ENCODE measurements at places on chromosomes 3 and 15.

GRCh38 chr3:128923576-128923975 is 44.2 kb downstream of the ACAD9 start:
- DNase-seq = no peak

GRCh38 chr15:66095871-66096687 is 157.5 kb downstream of the MEGF11 start:
- DNase-seq = no peak

DNA sequence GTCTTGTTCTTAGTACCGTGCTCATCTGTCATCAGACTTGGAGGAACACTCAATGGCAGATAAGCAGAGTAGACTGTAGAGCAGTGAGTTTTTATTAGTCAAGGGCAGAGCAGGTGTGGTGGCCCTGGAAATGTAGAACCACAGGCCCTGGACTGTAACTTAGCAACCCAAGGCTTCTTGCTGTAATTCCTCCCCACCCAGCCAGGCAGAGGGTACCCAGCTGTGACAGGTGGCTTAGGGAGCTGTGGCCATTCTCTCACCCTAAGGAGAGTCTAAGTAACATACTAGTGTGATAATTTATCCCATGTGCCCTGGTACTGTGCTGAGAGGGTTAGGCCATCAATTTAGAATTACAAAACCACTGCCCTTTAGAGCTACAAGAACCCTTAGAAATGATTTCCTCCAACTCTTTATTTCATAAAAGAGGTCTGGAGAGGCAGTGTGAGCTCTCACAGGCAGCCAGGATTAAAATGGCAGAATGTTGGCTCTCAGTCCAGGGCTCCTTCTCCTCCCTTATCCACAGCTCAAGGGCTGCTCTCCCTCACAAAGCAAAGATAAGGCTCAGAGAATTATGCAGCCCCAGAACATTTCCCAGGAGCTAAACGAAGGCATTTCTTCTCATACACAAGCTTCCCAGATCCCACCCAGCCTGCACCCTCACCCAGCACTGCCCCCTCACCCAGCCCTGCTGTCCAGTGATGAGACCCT is 3.0 kb downstream of the POMGNT2 start:
- no peak for DNase-seq

DNA sequence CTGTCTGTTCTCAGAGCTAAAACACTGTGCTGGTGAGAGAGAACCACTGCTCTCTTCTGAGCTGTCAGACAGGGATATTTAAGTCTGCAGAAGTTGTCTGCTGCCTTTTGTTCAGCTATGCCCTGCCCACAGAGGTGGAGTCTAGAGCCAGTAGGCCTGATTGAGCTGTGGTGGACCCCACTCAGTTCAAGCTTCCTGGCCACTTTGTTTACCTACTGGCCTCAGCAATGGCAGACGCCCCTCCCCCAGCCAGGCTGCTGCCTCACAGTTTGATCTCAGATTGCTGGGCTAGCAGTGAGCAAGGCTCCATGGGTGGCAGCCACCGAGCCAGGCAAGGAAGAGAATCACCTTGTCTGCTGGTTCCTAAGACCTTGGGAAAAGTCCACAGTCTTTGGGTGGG is 21.0 kb upstream of the CACNA1D start:
- no peak for DNase-seq

- DNase-seq = no peak
These were observed 113.2 kb downstream of the EEFSEC start for GRCh38 chr3:128266453-128266852.

GRCh38 chr3:197953325-197953724 is 3.3 kb downstream of the RPL35A start:
- DNase-seq = no peak

DNA sequence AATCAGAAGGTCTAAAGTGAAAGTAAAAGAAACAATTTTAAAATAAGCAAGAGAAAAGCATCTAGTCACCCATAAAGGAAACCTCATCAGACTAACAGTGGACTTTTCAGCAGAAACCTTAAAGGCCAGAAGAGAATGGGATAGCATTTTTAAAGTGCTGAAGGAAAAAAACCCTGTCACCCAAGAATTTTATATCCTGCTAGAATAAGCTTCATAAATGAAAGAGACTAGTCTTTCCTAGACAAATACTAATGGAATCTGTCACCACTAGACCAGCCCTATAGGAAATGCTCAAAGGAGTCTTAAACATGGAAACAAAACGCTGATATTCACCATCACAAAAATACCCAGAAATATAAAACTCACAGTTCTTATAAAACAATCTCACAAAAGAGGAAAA is 46.9 kb downstream of the TAMM41 start:
- no peak for DNase-seq

DNA sequence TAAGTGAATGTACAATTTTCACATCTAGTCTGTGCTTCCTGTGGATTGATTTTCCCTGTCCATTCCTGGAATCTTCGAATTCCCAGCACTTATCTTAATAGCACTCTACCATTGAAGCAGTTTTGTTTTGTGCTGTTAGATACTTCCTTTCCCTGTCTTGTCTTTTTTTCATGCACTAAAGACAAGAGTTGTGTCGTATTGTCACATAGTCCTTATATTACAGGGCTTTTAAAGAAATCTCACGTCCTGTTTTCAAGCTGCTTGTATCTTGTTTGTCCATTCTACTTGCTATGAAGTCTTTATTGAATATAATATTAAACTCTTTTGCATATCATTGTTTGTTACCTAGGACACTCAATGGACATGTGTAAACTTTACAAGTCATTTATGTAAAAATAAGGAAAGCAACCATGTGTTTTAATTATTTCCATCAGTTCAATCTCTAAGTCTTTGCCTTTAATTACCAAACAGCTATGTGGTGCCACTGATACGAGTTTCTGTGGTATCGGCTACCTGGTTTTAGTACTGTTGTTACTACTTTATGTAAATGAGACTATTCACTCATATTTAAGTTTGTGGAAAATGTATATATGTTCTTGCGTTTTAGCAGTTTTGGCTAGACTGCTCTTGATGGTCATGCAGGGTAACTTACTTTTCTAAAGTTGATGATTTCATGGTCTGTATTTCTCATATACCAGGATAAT is 10.3 kb downstream of the PIK3CA start:
- no peak for DNase-seq

DNA sequence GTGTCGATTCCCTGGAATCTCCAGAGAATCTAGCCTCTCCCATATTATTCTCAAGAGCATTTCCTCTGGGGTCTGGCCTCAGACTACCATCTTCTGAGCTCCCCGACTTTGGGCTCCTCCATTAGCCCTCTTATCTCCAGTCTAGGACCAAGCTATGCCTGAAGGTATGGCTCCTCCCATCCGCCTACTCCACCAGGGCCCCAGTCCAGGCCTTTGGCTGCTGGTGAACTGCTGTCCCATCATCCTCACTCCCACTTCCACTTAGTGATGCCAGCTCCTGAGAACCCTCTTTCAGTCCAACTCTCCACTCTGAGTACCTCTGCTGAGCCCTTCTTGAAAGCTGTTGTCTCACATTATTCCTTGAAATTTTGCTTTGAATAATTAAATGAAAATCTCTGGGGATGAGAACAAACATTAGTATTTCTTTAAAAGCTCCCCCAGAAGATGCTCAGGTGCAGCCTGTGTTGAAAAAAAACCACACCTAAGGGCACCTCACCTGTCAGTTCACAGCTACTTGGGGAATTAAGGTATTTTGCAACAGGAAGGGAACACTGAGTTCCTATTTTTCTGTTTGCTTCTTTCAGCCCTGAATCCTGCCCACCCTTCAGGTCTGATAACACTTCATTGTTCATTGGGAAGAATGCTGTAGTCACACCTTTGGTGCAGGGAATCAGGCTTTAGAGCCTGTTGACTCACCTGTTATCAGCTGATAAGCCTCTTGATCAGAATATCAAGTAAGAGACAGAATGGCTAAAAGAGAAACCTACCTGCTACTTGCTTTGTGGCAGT is 9.5 kb downstream of the CLDN18 start:
- DNase-seq = no peak

- no peak for DNase-seq
These were observed 112.0 kb downstream of the WNT7A start for GRCh38 chr3:13767896-13768295.

GRCh38 chr3:52468336-52468735 is 12.9 kb downstream of the NISCH start:
- no peak for DNase-seq

- no peak for DNase-seq
These were observed 6.3 kb upstream of the RTP2 start for GRCh38 chr3:187708696-187709095.

DNA sequence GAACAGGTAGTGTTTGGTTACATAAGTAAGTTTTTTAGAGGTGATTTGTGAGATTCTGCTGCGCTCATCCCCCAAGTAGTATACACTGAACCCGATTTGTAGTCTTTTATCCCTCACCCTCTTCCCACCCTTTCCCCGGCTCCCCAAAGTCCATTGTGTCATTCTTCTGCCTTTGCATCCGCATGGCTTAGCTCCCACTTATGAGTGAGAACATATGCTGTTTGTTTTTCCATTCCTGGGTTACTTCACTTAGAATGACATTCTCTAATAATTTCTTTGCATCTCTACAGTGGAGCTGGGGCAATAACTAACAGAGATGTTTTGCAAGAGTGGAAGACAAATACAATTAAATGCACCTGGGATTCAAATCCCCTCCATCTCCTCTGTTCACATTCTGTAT is 93.2 kb downstream of the TP63 start:
- DNase-seq = no peak

DNA sequence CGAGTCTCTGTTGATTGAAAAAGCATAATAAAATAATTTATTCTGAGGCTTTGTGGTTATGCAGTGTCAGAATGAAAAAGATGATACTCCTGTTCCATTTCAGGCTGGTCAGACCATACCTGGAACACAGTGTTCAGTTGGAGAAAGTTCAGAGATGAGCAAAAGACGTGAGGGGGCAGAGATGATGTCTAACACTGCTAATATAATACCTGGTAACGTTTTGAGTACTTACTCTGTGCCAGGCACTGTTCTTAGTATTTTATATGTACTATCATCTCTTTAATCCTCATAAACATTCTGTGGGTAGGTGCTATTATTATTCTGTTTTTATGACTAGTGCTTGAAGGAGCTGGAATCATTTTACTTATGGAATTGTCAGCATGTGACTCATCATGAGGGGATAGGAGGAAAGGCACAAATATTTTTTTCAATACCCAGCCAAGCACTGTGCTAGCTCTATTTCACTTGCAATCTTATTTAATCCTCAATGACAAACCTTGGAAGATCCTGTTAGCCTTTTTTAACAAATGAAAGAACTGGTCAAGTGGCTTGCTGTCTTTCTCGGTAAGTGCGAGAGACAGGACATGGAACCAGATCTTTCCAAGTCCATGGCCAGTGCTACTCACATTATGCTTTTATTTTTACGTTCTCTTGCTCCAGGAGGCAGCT is 31.8 kb downstream of the IQGAP1 start:
- DNase-seq = no peak

DNA sequence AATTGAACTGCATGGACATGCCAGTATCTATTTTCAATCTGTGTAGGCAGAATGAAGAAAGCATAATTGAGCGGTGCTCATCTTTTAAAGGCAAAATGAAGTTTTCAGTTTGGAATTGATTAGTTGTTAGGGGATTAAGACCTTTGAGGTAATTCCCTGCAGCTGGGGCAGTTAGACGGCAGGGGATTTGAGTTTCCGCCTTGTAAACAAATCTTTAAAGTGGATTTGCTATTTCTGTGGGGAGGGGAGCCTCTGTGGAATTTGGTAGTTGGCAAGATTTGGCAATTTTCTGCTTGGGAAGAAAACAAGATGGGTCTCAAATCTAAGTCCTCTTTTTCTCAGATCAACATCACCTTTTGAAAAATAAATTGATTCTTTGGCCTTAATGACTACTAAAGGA is 212.5 kb upstream of the CNTN6 start:
- DNase-seq = no peak

DNA sequence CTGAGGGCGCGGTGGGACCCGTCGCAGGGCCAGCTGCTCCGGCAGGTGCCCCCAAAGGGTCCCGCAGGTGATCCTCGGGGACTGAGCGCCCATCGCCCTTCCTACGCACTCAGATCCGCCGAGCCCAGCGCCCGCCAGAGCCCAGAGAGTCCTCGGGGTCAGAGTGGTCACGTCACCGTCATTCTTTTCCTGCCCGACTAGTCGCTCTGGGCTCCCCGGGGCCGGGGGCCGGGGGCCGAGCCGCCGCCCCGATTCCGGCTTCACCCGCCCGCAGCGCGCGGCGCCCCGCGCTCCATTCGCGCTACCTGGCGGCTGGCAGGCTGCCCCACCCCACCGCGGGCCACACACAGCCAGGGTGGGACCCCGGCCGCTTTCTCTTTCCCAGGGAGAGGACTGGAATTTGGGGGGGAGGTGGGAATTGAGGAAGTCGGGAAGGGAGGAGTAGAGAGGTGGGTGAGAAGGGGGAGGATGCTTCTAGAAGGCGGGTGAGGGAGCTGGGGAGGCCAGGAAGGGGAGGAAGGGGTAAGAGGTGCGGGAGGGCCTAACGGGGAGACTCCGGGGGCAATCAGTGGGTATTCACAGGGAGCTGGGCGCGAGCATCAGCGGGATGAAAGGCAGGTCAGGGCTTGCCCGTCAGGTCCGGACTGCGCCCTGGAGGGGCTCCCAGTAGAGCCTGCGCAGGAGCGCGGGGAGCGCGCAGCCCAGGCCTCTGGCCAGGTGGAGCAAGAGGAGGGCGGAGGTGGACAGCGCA is 36.1 kb upstream of the EPHB3 start:
- DNase-seq = no peak

- DNase-seq = no peak
These were observed 2.7 kb upstream of the GALNT15 start for GRCh38 chr3:16171825-16172224.

GRCh38 chr3:81459733-81460132 is 301.7 kb downstream of the GBE1 start:
- DNase-seq = no peak

GRCh38 chr3:154780263-154780662 is 299.9 kb upstream of the MME start:
- DNase-seq = no peak

GRCh38 chr3:24224666-24225384 is 269.8 kb downstream of the THRB start:
- no peak for DNase-seq

DNA sequence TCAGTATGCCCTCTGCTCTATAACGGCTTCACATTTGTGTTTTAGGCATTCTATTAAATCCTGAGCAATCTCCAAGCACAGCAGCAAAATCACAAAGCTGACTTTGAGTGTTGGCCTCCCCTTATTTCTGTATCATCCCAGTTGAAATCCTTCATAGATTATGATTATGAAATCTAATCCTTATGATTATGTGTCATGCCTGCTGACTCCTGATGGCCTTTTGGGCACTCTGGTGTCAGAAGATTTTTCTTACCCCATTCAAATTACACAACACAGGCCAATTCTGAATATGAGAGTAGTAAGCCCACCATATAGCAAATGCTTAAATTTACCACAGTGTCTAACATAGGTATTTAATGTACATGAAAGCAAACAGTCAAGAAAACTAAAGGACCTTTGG is 34.3 kb downstream of the CDV3 start:
- DNase-seq = no peak

Data from stimulated activated CD8-positive, alpha-beta memory T cell treated with anti-CD3 and anti-CD28 coated beads, Interleukin-15, amount 100 ng/mL, for 24 hours (primary cell).